Neuronal stem cell (in vitro differentiated cells): ENCODE measurements at places on chromosomes 5 and 9.
A peak's percentile ranks its signal among the peaks of the same experiment; 100 is the strongest.

- DNase-seq = no peak
Measured at GRCh38 chr5:87311405-87312279, 44.0 kb downstream of the RASA1 start.

DNA sequence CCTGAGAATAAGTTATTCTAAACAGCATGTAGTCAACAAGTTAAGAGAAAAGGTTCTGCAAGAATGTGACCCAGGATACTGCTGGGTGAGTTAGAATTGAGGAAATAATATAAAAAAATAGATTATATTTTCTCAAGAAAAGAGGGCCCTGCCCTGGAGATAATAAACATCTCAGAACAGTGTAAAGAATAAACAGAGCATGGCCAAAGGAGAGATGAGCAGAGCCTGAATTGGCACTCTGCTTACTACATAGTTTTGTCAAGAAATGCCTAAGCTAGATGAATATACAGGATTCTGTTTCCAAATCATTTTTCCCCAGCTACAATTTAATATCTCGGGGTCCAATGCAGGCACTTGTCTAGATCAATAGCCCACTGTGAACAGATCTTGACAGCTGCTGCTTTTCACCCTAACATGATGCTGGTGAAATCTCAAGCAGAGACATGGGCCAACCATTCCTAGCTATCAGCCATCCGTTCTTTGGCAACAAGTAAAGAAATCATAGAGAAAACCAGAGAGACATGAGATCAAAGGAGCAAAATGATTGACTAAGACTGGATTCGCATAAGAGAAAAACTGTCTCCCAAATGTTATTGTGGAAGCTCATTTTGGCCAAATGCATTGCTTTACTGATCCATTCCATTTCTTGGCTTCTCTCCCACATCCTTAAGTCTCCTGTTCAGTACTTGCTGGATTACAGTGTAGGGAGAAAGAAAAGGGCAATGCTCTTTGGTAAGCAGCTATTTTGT lies 173.2 kb downstream of the PRELID2 start:
- no peak for DNase-seq

GRCh38 chr5:58099257-58099656 lies 360.6 kb downstream of the PLK2 start:
- no peak for DNase-seq

- no peak for DNase-seq
Measured at GRCh38 chr9:101727612-101728524, 10.6 kb downstream of the GRIN3A start.

GRCh38 chr9:116312221-116312620 lies 158.6 kb downstream of the PAPPA start:
- DNase-seq = no peak

DNA sequence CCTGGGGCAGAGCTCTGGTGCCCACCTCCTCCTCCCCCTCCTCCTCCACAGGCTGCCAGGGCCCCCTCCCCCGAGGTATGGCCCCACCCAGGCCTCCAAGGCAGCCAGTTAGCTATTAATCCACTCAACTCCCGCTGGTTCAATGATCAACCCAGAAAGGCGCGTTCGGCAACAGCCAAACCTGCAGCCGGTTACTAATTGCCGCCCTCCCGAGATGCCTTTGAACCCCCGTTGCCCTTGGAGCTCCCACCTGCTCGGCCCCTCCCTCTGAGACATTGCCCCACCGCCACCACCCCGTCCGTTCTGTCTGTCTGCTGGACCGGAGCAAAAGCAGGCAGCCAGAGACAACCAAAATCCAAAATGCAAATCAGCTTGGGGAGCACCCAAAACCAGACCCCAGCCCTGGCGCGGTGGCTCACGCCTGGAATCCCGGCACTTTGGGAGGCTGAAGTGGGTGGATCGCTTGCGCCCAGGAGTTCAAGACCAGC lies 25.8 kb downstream of the NOTCH1 start:
- no peak for DNase-seq

DNA sequence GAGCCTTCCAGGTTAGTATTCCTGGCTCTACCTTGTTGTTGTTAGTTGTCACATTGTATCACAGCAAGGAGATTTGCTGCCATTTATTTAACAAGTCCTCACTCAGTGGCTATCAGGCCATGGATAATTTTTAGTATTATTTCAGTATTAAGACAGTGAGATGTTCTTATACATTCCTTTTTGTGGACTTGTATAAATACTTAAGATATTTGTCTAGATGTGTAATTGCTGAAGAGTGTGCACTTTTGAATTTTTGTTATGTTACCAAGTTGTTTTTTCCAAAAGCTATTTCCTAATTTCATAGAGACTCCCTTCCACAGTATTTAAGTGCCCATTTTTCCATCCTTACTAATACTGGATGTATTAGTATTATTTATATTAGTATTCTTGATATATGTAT lies 22.0 kb downstream of the SLC36A1 start:
- no peak for DNase-seq

GRCh38 chr5:108814551-108814950 lies 66.9 kb downstream of the FER start:
- DNase-seq = no peak

DNA sequence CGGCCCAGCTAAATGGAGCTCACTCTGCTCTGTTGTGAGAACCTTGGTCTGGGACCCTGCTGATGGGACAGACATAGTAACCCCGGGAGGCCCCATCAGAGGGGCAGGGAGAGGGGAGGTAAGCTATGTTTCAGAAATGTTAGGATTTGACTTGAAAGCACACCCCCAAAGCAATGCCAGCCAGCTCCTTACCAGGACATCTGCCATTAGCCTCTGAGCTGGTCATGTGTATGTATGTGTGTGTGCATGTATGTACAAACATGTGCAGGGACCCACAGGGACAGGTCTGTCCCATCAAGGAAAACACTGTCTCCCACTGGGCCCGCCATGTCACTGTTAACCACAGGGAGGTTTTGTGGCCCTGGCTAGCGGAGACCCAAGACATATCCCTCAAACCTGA lies 14.5 kb downstream of the SLC22A4 start:
- no peak for DNase-seq

- no peak for DNase-seq
Measured at GRCh38 chr9:84823421-84824271, 154.1 kb downstream of the NTRK2 start.

DNA sequence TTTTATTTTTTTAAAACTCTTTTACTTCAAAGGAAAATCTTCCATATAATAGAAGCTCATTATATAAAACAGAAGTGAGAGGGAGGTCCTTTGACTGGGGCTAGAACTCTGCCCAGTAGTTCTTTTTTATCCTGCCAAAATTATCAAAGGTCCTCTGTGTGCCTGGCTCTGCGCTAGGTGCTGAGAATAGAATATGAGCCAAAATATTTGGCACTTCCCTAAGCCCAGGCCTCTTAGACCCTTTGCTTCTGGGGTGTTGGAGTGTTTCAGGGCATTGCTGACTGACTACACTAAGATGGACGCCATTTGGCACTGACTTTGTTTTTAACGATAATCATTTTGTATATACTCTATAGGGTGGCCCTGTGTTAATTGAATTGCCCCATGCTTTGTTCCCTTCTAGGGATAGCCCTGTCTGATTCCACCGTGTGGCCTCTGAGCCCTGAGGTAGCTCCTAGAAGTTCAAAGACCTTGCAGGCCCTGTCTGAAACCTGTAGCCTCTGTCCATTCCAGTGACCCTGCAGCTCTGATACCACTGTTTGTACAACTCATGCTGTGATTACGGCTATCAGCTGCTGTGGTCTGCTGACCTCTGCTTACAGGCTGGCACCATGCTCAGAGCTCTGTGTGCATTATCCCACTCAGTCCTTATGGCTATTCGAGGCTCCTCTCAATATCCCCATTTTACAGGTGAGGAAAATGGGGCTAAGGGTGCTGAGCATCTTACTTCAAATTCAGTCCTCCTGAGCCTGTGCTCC lies 84.3 kb upstream of the SHB start:
- DNase-seq = no peak

DNA sequence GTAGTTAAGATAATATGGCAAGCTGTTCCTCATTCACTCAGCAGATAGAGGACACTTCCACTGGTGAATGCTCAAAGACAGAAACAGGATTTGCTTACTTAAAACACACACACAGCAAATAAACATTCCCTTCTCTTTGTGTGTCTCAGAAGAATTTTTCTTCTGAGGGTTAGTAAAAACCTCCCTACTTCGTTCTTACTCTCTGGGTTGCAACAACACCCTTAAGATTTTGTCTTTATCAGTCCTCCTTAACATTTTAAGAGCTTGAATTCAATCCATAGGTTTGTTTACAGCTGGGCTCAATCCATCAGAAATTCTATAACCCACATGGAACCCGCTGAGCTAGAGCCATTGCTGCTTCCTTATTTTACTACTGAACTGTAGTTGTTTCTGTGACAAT lies 237.4 kb upstream of the PIK3R1 start:
- DNase-seq = no peak

GRCh38 chr9:110950041-110950645 lies 88.1 kb downstream of the LPAR1 start:
- DNase-seq = no peak

DNA sequence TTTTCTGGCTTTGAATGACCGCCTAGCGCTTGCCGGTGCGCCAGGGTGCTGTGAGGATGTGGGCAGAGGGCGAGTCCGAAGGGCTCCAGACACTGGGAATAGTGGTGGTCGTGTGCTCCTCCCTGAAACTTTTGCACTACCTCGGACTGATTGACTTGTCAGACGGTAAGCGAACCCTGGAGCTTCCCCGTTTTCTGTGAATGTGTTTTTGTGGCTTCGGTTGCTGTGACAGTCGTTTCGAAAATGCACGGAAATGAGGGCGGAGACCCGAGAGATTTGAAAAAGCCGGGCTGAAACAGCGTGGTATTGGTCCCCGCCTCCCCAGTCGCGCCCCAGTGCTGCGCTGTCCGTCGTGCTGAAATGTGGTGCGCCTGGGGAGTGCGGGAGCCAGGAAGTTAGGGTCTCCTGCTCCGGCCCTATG lies 102.5 kb upstream of the GABRP start:
- peak; percentile 77 for DNase-seq

- no peak for DNase-seq
Measured at GRCh38 chr5:150045549-150045948, 40.8 kb downstream of the CSF1R start.

DNA sequence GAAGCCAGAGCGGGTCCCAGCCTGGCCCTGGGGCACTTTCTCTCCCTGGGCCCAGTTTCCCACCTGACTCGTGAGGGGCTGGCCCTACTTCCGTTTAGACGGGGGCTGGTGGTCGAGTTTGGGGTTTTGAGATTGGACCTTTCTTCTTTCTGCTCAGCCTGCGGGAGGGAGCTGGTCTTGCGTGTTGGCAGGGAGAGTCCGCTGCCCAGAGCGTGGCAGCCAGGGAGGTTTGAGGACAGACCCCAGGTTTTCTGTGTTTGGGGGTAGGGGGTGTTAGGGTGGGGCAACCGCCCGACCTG lies 6.0 kb upstream of the PITX1 start:
- no peak for DNase-seq

- DNase-seq = peak; percentile 76
Measured at GRCh38 chr5:77957-78804, 13.8 kb upstream of the PLEKHG4B start.

DNA sequence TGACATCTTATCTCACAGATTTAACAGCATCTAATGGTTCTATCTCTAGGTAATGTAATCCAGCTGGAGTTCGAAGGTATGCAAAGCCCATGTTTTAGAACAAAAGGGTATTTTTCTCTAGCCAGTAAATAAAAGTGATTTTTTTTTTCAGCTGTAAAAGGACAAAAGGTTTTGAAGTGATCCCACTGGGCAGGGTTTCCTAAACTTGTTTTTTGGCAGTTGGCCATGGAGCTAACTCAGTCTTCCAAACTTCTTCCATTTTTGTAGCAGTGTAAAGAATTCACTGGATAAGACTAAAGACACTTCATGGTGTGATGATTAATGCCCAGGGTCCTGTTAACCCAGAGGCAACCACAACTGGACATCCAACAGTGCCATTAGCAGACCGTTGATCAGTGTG lies 63.8 kb downstream of the TMEM252 start:
- no peak for DNase-seq

- DNase-seq = no peak
Measured at GRCh38 chr9:80072451-80072850, 500.7 kb downstream of the TLE4 start.

- DNase-seq = no peak
Measured at GRCh38 chr9:14097666-14098415, 216.1 kb downstream of the NFIB start.

GRCh38 chr9:90960941-90961340 lies 159.3 kb downstream of the SYK start:
- no peak for DNase-seq

DNA sequence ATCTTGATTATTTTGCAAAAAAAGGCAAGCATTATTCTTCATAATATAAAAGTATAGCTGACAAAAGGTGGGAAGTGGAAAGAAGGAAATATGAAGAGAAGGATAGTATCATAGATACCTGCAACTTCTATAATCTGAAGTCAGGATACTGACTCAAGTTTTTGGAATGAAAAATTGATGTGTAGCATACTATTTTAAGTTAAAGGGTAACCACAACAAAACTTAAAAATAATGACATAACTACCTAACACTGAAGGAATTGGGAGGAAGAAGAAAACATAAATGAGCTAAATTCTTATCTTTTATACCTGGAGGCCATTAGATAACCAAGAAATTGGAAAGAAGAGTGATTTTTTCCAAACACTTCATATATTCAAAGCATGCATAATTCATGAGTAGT lies 51.8 kb upstream of the TLE1 start:
- no peak for DNase-seq

- DNase-seq = no peak
Measured at GRCh38 chr9:83307066-83307724, 231.0 kb downstream of the FRMD3 start.

DNA sequence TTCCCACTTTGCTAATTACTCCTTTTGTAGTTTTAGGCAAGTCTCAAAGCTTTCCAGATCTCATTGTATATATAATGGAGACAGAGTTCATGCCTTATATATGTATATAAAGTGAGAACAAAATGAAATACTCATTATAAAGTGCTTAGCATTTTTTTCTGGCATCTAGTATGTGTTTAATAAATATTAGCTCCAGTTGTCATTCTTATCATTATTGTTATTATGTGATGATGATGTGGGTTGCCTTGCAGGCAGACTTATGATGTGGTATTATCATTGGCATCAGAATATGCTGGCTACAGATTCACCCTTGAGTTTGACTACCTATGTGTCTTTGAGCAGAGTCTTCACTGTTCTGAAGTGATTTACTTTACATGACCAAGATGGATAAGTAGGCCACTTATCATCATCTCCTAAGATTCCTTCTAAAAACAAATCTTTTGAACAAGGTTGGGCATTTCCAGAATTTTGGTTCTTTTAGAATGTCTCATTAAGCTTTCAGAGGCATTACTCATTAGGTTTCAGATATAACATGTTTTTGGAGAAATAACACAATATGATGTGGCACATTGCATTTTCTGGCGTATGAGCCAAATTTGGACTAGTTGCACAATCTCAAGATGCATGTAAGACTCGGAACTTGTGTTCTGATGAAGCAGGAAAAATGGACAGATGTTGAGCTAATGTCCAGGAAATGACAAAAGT lies 145.6 kb upstream of the TNC start:
- DNase-seq = no peak

DNA sequence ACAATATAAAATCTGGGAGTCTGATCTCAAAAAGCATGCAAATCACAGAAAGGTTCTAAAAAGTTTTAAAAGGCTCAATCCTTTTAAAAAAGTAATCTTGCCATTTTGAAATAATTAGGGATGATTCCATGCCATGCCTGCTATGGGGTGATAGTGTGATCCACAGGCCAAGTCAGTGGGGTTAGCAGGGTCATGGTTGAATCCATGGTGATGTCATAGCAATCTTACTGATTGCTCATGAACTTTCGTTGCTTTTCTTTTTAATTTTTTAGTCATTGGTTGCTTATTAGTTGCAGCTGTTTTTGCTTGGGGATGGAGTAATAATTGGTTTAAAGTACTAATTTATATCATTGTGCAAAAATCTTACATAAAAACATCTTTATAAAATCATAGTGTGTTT lies 485.0 kb downstream of the ENC1 start:
- DNase-seq = no peak
